ENCODE measurements at places on chromosomes 12 and 14.

DNA sequence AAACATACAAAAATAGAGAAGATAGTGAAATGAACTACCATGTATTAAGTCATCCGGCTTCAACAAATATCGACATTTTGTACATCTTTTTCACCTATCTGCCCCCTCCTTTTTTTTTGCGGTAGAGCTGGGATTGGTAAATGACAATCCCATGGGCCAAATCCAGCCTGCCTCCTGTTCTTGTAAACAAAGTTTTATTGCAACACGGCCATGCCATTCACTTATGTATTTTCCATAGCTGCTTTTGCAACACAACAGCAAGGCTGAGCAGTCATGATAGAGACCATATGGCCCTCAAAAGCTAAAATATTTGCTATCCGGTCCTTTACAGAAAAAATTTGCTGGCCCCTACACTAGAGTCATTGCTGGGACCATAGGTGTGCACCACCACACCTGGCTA lies 58.1 kb upstream of the PLEKHG3 start:
- DNase-seq = no peak

- no peak for DNase-seq
These were observed 274.9 kb downstream of the PAWR start for GRCh38 chr12:79415746-79416435.

DNA sequence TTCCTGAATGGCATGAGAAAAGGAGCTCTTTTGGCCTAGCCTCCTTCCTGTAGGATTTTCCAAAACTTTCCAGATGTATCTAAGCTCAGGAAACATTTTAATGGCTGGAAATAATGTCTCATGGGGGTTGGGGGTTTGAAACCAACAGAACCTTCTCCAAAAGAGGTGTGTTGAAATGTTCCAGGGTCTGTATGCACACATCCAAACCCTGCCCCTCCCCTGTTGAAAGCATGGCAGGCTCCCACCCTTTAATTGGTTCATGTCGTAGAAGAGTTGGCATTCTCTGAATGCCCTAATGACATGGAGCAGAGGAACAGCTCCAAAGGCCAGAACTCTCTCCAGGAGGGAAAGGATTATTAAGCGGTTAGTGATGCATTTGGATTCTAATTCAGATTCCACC lies 353.2 kb downstream of the ZFP36L1 start:
- no peak for DNase-seq

GRCh38 chr14:94612580-94613554 lies 676 bp downstream of the SERPINA3 start:
- no peak for DNase-seq

GRCh38 chr12:22262309-22262708 lies 72.2 kb downstream of the ST8SIA1 start:
- no peak for DNase-seq

- DNase-seq = no peak
These were observed 33.8 kb downstream of the DCP1B start for GRCh38 chr12:1970331-1970900.

GRCh38 chr12:53869500-53869899 lies 69.1 kb upstream of the HOXC13 start:
- no peak for DNase-seq

GRCh38 chr14:103416916-103417315 lies 31.7 kb downstream of the MARK3 start:
- DNase-seq = no peak

DNA sequence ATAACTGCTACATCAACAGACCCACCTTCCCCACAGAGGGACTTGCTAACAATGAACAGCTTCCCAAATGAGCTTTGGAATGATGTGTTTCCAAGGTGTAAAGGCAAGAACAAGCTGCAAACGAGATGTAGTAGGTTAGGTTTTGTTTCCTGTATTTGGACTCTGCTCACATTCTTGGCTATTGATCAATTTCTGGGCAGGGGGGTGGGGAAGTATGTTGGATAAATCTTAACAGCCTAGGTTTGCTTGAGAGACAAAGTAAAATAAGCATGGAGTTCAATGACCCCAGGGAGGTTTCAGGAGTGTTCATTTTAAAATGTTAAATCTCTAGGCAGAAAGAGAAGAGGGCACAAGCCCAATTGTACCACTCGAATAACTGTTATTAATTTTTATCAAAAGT lies 146.6 kb downstream of the DPY19L2 start:
- no peak for DNase-seq

- DNase-seq = peak; percentile 44
These were observed 128.6 kb upstream of the PLEKHG7 start for GRCh38 chr12:92574051-92574783.

DNA sequence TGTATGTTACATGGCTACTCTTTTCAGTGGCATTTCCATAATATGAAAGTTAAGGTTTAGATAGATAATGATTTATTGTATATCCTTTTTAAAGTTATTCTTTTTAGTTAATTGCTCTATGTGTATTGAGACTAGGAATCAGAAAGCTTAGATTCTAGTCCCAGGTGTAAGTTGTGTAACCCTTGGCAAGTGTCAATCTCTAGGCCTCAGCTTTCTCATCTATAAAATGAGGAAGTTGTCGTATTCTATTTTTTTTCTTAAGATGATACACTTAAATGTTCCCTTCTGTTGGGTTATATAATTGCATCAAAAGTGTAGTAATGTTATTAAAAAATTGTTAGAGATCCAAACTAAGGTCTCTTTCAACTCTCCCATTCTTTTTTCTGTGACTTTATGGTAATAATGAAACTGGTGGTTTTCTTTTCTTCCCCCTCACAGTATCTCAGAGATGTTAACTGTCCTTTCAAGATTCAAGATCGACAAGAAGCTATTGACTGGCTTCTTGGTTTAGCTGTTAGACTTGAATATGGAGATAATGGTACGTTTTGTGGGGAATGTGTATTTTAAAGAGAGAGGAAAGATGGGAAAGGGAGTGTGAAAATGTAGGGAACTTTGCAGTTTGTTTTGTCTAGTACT lies 4.1 kb downstream of the RTRAF start:
- DNase-seq = no peak

- DNase-seq = peak; percentile 29
These were observed 15.6 kb upstream of the C14orf180 start for GRCh38 chr14:104563742-104564615.

GRCh38 chr12:63144556-63144955 lies 6.4 kb downstream of the AVPR1A start:
- no peak for DNase-seq

DNA sequence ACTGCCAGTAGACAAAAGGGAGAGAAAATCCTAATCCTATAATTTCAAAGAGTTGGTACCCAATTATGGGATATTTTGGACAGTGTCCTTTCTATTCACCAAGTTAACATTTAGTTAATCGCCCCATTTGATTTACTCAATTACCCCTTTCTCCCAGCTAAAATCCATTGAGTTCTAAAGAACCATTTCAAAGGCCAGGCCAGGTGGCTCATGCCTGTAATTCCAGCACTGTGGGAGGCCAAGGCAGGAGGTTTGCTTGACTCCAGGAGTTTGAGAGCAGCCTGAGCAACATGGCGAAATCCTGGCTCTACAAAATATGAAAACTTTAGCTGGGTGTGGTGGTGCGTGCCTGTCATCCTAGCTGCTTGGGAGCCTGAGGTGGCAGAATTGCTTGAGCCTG lies 5.5 kb upstream of the GPR19 start:
- DNase-seq = no peak

GRCh38 chr14:77212943-77213678 lies 31.5 kb downstream of the TMEM63C start:
- peak; percentile 40 for DNase-seq

- DNase-seq = no peak
These were observed 33.9 kb upstream of the RASSF8 start for GRCh38 chr12:25924491-25925001.

DNA sequence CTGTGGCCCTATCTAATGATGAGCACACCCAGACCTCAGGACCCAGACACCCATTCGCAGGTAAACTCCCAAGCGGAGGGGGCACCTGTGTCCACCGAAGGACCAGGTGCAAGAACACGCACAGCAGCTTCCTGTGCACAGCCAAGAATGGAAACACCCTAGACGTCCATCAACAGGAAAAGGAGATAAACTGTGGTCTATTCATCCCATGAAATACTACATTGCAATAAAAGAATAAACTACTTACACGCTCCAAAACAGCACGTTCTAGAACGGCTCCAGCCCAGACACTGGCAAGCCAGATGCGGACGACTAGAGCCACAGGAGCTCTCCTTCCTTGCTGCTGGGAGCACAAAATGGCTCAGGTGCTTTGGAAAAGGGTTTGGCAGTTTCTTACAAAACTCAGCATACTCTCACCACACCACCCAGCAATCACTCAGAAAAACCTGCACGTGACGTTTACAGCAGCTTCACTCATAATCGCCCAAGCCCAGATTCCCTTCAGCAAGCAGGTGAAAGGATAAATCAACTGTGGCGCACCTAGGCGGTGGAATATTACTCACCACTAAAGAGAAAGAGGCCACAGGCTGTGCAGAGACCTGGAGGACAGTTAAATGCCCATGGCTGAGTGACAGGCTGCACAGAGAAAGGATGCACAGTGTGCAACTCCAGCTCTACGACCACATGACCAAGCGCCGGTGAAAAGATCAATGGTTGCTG lies 21.0 kb downstream of the BRF1 start:
- no peak for DNase-seq

- no peak for DNase-seq
These were observed 2.3 kb upstream of the DUSP6 start for GRCh38 chr12:89354612-89355067.

GRCh38 chr12:62194616-62195015 lies 65.6 kb upstream of the USP15 start:
- DNase-seq = no peak

DNA sequence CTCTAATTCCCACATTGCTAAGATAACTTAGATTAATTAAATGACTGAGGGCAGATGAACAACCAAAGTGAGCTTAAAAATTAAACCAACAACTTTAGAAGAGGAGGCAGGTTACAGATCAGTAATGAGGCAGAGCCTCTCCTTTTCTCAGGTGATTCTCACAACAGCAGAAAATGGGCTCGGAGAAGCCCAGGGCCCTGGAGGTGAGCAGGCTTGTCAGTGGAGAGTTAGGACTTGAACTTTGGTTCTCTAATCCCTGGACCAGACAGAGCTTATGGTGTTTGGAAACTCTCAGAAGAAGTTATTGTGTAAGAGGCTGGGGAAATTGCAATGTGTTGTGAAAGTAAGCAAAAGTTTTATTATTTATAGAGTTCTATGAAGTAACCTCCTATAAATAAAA lies 2.8 kb downstream of the TRHDE start:
- no peak for DNase-seq

GRCh38 chr14:28608851-28609828 lies 157.4 kb upstream of the FOXG1 start:
- DNase-seq = peak; percentile 67

GRCh38 chr14:105287249-105288102 lies 13.3 kb downstream of the BRF1 start:
- no peak for DNase-seq

- DNase-seq = no peak
These were observed 68.0 kb downstream of the CCDC88C start for GRCh38 chr14:91349481-91350074.

- DNase-seq = no peak
These were observed 15.9 kb downstream of the KRT85 start for GRCh38 chr12:52351196-52352059.

DNA sequence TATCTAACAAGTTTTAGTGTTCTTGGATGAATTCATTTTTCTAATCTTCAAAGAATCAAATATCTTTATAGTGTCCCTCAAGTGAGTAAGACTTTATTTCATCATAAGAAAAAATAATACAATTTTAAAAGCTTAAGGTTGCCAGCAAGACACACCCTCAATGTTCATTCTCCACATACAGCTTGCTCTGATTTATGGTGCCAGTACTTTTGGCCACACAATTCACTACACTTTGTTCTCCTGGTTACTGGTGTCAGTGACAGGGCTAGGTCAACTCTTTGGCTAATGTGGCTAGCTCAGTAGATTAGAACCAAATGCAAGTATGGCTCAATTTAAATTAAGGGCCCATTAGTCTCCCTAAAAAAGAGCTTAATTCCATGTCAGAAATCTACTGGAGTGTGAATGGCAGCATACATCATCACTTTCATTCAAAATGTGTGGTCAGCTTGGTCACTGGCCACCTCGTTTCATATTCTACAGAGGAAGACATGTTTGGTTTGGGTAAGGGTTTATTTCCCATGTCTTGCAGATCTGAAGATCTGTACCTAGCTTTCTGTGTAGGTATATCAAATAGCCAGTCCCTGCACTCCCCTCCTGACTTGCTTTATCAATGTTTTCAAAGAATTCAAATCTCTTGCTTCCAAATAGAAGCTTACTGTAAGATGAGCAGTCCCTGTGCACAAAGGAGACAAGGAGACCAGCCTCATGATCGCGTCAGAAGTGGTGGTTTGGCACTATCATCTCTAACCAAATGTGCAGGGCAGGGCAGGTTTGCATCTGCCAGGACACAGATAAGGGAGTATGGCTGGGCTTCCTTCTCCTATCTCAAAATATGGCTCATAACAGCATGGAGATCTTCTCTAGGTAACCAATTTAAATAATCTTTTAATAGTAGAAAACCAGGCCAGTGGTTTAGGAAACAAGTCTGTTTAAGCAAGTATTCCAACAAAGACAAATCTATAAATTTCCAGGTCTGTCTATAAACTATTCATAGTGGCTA lies 31.3 kb downstream of the HECTD4 start:
- no peak for DNase-seq

- no peak for DNase-seq
These were observed 73.8 kb downstream of the ACADS start for GRCh38 chr12:120799243-120800045.

GRCh38 chr14:26499546-26499945 lies 98.3 kb downstream of the NOVA1 start:
- DNase-seq = no peak

GRCh38 chr12:68040450-68041075 lies 51.3 kb downstream of the IFNG-AS1 start:
- DNase-seq = peak; percentile 59

DNA sequence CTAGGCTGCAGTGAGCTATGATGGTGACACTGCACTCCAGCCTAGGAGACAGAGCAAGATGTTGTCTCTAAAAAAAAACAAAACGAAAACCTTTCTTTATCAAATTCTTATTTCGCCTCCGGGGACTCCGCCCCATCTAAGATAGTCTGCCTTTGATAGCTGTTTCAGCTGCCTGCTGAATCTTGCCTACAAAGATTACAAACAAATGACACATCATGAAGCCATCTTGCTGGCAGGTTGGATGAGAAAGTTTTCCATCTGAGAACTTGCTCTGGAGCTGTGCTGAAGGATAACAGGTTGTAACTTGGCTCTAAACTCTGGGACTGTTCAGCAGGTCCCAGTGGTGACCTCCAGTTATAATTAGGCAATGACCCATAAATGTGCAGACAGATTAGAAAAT lies 41.8 kb upstream of the AEBP2 start:
- DNase-seq = no peak

DNA sequence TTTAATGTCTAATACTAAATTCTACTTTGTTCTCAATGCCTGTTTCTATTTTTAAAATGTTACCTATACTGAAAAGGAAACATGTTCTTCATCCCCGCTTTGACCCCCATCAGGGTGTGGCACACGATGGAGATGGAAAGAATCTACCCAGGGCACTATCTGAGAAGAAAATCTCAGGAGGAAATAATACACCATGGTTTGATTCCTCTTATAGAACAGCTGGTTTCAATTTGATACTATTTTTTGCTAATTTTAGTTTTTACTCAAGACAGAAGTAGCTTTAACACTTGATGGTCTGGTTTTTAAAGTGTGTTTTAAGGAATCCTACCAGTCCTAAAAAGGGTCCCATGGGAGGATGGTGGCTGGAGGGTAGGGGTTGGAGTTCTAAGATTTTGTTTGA lies 56.7 kb downstream of the PPM1H start:
- no peak for DNase-seq

GRCh38 chr14:69005432-69006148 lies 26.5 kb upstream of the ACTN1 start:
- DNase-seq = peak; percentile 44

- no peak for DNase-seq
These were observed 1.3 kb upstream of the TMEM233 start for GRCh38 chr12:119592232-119592631.

- no peak for DNase-seq
These were observed 725 bp downstream of the RIMBP2 start for GRCh38 chr12:130715150-130715997.

Data from SHP77 (cell line).